ENCODE measurements at places on chromosomes 5 and 9.
A peak's percentile ranks its signal among the peaks of the same experiment; 100 is the strongest.

- no peaks in the 10 kb centered on the region for H3K36me3 ChIP-seq
- peaks cover 5% of the 10 kb centered on the region for H3K4me1 ChIP-seq
- no peak overlapping the region for H3K4me3 ChIP-seq
- DNase-seq = no peak
These were observed 141.2 kb downstream of the PARP8 start for GRCh38 chr5:50807661-50808060.

- H3K27me3 ChIP-seq = no peaks in the 10 kb centered on the region
- no peaks in the 10 kb centered on the region for H3K4me1 ChIP-seq
- H3K36me3 ChIP-seq = no peaks in the 10 kb centered on the region
- no peak overlapping the region for H3K27ac ChIP-seq
- peak overlapping the region; percentile 83 for H3K4me3 ChIP-seq
These were observed 41.8 kb downstream of the CAST start for GRCh38 chr5:96703995-96704394.

DNA sequence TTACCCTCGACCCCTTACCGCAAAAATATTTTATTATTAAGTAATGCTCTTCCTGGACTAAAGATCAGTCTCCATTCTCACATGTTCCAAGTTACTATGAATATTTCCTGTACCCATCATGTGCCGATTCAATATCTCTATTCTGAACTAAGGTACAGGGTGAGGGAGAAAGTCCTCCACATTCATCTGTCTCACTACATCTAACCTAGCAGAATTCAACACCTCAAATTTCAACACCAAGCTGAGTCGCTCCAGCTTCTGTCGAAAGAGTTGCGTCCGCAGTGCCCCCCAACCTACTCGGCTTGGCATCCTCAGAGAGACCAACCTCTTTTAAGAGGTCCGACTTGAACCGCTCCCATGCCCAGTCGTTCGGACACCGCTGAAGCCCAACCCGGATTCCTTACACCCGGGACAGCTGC, 1.0 kb downstream of the CERT1 start:
- no peaks in the 10 kb centered on the region for H3K4me1 ChIP-seq
- H3K27me3 ChIP-seq = no peaks in the 10 kb centered on the region
- H3K36me3 ChIP-seq = peaks cover 5% of the 10 kb centered on the region
- H3K27ac ChIP-seq = no peak overlapping the region
- no peak for DNase-seq
- peak overlapping the region; percentile 98 for H3K4me3 ChIP-seq

DNA sequence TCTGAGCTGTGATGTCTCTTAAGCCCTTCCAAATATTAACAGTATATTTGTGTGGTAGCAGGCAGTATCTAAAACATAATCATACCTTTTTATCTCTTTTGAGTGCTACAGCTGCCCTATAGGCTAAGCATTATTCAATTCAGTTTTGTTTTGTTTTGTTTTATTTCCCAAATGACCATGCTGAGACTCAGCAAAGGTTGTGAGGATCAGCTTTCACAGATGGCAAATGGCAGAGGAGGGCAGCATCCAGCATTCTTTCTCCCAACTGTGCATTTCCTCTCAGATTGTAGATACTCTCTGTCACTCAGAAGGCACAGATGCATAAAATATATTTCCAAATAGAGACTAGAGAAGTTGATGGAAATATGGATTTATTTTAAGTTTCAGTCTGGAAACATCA, 90.7 kb downstream of the DAPK1 start:
- no peaks in the 10 kb centered on the region for H3K27me3 ChIP-seq
- no peak for DNase-seq
- peaks cover 8% of the 10 kb centered on the region for H3K4me1 ChIP-seq
- no peak overlapping the region for H3K27ac ChIP-seq
- H3K4me3 ChIP-seq = no peak overlapping the region

DNA sequence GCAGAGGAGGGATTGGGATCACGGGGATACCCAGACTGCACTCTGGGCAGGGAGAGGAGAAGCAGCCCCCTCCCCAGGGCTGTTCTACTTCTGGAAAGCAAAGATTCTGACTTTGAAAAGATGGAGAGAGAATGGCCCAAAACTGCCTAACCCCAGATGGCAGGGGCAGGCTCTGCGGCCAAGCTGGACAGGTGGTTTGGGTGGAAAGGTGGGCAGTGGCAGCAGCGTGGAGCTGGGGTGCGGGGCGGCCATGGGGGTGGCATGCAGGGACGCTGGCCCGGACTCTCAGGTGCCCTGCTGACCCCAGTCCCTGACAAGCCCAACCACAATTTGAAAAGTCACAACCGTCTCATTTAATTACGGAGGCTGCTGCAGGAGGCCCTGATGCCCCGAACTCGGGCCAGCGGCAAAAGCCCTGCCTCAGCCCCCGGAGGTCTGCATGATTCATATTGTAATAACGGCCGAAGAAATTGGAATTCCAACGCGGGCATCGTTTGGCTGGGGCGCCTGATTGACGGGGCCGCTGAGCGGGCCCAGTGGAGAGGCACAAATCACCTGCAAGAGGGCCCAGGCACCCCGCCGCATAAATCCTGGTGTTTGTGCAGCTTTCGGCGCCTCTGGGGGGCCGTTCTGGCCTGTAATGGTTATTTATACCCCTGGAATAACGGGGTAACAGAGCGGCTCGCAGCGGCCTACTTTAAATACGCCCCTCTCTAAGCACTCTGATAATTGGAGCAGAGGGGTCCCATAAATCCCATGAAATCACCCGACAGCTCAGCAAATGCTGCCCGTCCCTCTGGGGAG, 41.8 kb upstream of the FCN2 start:
- H3K27ac ChIP-seq = no peak overlapping the region
- no peak overlapping the region for H3K4me3 ChIP-seq
- DNase-seq = no peak

GRCh38 chr9:124863371-124863871, 1.5 kb downstream of the ARPC5L start:
- DNase-seq = no peak
- H3K36me3 ChIP-seq = peaks cover 27% of the 10 kb centered on the region
- no peak overlapping the region for H3K4me3 ChIP-seq
- H3K27me3 ChIP-seq = no peaks in the 10 kb centered on the region

GRCh38 chr5:80185095-80185494, 70.8 kb downstream of the SERINC5 start:
- no peaks in the 10 kb centered on the region for H3K27me3 ChIP-seq
- no peak for DNase-seq
- peaks cover 25% of the 10 kb centered on the region for H3K4me1 ChIP-seq

GRCh38 chr9:130015353-130016019, 27.5 kb downstream of the FNBP1 start:
- H3K27ac ChIP-seq = no peak overlapping the region
- DNase-seq = no peak
- no peaks in the 10 kb centered on the region for H3K4me1 ChIP-seq
- no peaks in the 10 kb centered on the region for H3K27me3 ChIP-seq
- H3K4me3 ChIP-seq = no peak overlapping the region

DNA sequence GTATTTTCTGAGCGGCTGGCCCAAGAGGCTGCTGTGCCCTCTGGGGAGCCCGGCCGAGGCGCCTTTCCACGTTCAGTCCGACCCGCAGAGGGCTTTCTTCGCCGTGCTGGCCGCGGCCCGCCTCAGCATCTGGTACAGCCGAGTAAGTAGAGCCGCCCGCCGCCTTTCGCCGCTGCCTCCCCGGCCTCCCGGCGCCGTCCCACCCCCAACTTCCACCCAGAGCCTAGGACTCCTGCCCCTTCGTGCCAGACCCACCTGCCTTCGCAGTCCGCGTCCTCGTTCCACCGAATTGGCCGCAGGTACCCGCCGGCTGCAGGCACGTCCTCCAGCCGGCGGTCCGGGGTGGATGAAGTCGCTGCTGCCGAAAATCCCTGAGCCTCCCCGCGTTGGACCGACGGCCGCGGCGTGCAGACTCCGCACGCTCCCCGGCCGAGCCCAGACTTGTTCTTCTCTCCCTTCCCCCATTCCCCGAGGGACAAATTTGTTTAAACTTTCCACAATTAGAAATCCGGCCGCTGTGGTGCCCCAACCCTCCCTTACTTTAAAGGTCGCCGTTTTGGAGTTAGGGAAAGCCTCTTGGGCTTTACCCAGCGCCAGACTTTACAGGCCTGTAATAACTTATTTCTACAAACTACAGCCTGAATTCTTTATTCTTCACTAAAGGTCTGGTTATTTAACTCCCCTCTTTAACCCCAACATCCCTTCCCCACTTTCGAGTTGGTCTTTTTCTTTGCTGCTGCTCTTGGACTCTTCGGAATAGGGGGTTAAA, 589 bp downstream of the RIC1 start:
- H3K27ac ChIP-seq = peak overlapping the region; percentile 92
- peak; percentile 82 for DNase-seq
- peak overlapping the region; percentile 95 for H3K4me3 ChIP-seq

DNA sequence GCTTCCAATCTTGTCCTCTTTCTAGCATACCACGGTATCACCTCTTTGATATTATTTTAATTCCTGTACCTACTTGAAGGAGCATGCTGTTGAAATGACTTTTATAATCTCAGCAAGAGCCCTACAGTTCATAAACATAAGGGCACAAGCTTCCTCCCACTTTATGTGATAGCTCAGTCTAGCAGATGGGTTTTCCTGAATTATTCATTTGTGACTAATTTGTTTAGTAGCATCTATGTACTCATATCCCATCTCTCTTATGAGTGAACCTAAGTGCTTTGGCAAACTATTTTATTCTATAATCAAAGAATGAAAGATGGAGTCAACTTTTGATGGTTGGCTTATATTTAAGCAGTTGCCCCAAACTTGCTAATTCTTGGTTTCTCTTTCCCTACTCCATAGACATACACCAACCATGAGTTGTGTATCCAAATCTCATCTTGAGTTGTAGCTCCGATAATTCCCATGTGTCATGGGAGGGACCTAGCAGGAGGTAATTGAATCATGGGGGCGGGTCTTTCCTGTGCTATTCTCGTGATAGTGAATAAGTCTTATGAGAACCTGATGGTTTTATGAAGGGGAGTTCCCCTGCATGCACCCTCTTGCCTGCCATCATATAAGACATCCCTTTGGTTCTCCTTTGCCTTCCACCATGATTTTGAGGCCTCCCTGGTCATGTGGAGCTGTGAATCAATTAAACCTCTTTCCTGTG, 17.7 kb downstream of the TXNDC8 start:
- H3K36me3 ChIP-seq = no peaks in the 10 kb centered on the region
- no peak overlapping the region for H3K4me3 ChIP-seq
- H3K4me1 ChIP-seq = no peaks in the 10 kb centered on the region

DNA sequence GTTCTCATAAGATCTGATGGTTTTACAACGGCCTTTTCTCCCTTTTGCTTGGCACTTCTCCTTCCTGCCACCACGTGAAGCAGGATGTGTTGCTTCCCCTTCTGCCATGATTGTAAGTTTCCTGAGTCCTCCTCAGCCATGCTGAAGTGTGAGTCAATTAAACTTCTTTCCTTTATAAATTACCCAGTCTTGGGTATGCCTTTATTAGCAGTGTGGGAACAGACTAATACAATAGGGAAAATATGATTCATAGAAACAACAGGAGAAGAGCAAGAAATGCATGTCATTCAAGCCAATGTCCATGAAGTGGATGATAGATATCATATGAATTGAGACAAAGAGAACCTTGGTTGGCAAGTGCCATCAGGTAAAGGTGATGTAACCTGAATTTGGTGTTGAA, 128.3 kb upstream of the HAPLN1 start:
- no peak overlapping the region for H3K27ac ChIP-seq
- H3K4me1 ChIP-seq = no peaks in the 10 kb centered on the region
- no peaks in the 10 kb centered on the region for H3K36me3 ChIP-seq
- no peaks in the 10 kb centered on the region for H3K27me3 ChIP-seq
- no peak overlapping the region for H3K4me3 ChIP-seq

GRCh38 chr9:120593250-120593954, 13.4 kb upstream of the CDK5RAP2 start:
- H3K27me3 ChIP-seq = no peaks in the 10 kb centered on the region
- no peak for DNase-seq
- no peak overlapping the region for H3K27ac ChIP-seq
- no peak overlapping the region for H3K4me3 ChIP-seq
- no peaks in the 10 kb centered on the region for H3K36me3 ChIP-seq

DNA sequence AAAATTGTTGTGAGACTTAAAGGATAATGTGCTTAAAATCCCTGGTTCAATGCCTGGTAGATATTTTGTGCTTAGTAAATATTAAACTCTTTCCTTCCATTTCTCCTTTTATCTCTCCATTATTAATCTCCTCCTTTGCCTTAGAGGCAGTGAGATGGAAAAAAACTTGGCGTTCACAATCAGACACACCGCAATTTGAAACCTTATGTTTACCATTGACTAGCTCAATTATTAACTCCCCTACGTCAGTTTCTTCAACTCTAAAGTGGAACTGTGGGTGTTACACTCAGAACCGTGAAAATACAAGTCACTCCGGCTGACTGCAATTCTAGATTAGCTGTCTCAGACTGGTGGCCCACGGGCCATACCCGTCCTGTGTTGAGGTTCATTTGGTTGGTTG, 327.2 kb downstream of the DEPDC1B start:
- H3K4me1 ChIP-seq = peaks cover 13% of the 10 kb centered on the region
- peak overlapping the region; percentile 21 for H3K4me3 ChIP-seq
- H3K36me3 ChIP-seq = no peaks in the 10 kb centered on the region
- peaks cover 6% of the 10 kb centered on the region for H3K27me3 ChIP-seq
- no peak for DNase-seq

DNA sequence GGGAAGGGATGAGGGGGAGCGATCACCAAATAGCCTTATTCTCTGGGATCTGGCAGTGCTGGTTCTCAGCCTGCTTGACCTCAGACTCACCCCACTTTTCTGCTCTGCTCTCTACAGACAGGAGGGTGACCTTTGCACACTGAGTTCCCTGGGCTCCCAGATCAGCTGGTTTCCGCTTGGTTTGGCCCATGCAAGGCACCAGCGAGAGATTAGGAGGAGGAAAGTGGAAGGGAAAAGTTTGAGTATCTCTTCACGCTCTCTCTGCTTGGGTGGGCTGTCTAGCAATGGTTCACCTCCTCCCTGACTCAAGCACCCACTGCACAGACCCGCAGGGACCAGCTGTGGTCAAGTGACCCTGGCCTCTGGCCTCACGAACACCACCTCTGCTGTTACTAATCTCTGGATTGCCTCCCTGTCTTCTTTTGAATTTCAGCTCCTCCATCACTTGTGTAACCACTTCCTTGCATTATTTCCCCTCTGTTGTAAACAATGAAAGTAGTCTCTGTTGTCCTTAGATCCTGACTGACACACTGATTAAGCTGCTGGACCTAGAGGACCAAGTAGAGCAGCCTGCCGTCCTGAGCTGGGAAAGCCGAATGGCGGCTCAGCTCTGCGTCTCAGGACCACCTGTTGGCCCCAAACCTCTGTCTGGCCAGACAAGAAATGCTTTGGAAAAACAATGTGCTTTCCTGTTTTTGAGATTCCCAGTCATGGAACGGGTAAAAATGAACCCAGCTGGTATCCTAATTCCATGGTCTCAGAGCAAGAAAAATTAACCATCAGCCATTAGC, 186.6 kb downstream of the CRB2 start:
- no peaks in the 10 kb centered on the region for H3K27me3 ChIP-seq
- H3K36me3 ChIP-seq = no peaks in the 10 kb centered on the region
- H3K4me1 ChIP-seq = no peaks in the 10 kb centered on the region
- no peak overlapping the region for H3K27ac ChIP-seq
- no peak for DNase-seq
- H3K4me3 ChIP-seq = no peak overlapping the region

GRCh38 chr5:67206929-67207328, 10.3 kb upstream of the CD180 start:
- no peaks in the 10 kb centered on the region for H3K4me1 ChIP-seq
- no peak overlapping the region for H3K27ac ChIP-seq
- H3K36me3 ChIP-seq = no peaks in the 10 kb centered on the region
- no peak overlapping the region for H3K4me3 ChIP-seq
- no peaks in the 10 kb centered on the region for H3K27me3 ChIP-seq

- H3K27ac ChIP-seq = peak within 1 kb of the TSS; percentile 44
- H3K4me3 ChIP-seq = peak within 1 kb of the TSS; percentile 92
- peaks cover 3% of the 10 kb centered on the region for H3K4me1 ChIP-seq
- no peaks in the 10 kb centered on the region for H3K27me3 ChIP-seq
- peaks cover 20% of the 10 kb centered on the region for H3K36me3 ChIP-seq
These were observed at the start of gene B4GALT7 for GRCh38 chr5:177599731-177600507. Gene B4GALT7 (plus strand): TSS chr5:177600132. CDS start chr5:177600211, 79 bp downstream.

All from endodermal cell (in vitro differentiated cells).